ENCODE measurements at places on chromosomes 7 and 10.

- no peak for DNase-seq
Observed at GRCh38 chr10:86361156-86362128, 5.2 kb downstream of the GRID1 start.

DNA sequence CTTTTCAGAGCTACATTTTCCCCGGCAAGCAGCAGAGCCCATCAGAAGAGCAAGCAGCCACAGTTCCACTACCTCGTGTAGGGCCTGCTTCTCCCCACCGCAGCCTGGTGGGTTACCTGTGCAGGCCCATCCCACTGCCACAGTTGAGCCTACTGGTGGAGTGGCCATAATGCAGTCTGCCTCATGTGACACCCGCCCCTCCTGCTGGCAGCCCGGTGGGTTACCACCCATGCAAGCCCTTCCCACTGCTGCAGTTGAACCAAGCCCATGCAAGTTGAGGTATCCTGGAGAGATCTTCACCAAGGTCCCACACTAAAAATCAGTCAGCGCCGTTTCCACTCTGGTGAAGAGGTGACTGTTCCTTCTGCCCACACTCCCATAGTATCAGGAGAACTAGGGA, 32.1 kb upstream of the CNNM1 start:
- no peak for DNase-seq

GRCh38 chr7:153381275-153382040, 621.9 kb downstream of the ACTR3B start:
- no peak for DNase-seq

DNA sequence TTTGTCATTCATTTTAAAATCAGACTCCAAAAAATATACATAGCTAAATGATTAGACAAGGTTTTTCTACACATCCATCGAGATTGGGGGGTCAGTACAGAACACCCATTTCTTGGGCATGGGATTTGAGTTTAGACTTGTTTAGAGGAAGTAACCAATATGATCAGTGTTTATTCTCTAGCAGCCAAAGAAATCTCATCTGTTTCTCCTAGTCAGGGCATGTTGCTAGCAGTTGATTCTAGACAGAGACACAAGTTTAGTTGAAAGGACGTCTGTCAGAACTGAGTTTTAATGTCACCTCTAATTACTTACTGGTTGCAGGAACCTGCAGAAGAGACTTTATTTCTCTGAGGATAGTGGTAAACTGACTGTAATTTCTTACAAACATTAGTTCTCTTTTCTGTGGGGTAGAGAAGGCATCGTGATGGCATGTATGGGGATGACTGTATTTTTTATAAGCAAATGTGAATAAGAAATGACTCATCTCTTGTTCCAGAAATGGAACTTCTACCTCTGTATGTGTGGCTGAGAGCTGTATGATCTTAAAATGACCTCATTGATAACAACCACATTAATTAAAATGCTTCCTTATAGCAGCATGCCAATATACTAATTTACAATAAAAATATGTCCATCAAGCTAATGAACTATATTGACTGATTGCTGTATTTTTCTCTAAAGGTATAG, 30.6 kb upstream of the RHOBTB1 start:
- no peak for DNase-seq

DNA sequence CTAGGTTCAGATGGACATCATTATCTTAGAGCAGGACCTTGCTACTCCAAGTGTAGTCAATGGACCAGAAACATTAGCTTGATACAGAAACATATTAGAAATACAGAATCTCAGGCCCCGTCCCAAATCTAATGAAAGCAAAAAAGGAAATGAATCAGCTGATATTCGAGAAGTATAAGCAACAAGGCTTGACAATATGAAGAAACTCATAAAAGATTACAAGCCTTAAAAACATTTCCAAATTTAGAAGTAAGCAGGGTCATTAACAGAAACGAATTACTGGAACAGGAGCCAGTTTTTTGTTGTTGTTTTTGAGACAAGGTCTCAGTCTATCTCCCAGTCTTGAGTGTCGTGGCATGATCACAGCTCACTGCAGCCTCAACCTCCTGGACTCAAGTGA, 40.5 kb upstream of the GSAP start:
- no peak for DNase-seq

GRCh38 chr7:93307131-93307660, 75.0 kb downstream of the VPS50 start:
- DNase-seq, result no peak

DNA sequence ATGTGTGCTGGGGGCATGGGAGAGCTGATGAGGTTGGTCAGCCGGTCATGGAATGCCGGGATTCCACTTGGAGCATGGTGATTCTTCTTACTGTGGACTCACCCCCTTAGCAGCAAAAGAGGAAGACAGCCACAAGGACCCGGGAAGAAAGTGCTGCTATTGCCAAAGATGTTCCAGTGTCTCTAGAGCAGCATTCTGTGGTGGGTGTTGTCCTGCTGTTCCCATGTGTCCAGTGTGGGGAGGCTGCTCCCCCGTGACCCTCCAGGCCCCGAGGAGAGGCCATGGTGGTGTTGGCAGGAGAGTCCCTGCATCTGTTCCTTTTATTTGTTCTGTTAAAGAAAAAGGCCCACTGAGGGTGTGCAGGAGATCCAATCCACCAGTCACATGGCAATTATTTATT, 499.4 kb downstream of the RPS24 start:
- no peak for DNase-seq

GRCh38 chr7:140435252-140435895, 31.5 kb downstream of the RAB19 start:
- no peak for DNase-seq

- no peak for DNase-seq
Observed at GRCh38 chr10:13827076-13827797, 240.5 kb downstream of the PRPF18 start.

- DNase-seq, result no peak
Observed at GRCh38 chr10:113732966-113733365, 18.5 kb upstream of the PLEKHS1 start.

DNA sequence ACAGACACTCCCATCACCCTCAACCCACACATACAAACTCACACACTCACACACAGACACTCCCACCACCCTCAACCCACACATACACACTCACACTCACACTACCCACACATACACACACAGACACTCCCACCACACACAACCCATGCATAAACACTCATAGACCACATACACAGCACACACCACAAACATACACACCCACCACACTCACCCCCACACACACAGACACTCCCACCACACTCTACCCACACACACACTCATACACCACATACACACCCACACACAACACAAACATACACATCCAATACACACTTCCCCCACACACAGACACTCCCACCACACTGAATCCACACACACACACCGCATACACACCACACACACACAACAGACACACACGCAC, 521.2 kb downstream of the TCERG1L start:
- no peak for DNase-seq

GRCh38 chr10:5666008-5666840, at the start of gene ASB13:
ASB13 (minus strand) TSS chr10:5666595; CDS start chr10:5666551, 44 bp downstream.
- peak; percentile 22 for DNase-seq

GRCh38 chr7:158985583-158985982, 129.2 kb downstream of the DYNC2I1 start:
- DNase-seq, result no peak

GRCh38 chr10:80144696-80145131, 12.2 kb downstream of the PLAC9 start:
- no peak for DNase-seq
